Activated T-helper 2 cell treated with anti-CD3 and anti-CD28 coated beads, Interferon-gamma antibody, Interleukin-2, Interleukin-4, amounts not matched to agents 10 μg/mL and 5 μg/mL and 100 μg/mL, durations not matched to agents 14 hours and 24 hours and 36 hours (primary cell): ENCODE measurements at places on chromosomes 5 and 9. TPM values are rescaled to one million over a fixed set of nuclear protein-coding genes. Genes with fewer than 3 reads are reported as not detected.

Gene PCDHGC5
- not detected in 2 replicates for total RNA-seq

Gene ADAMTS6
- 1.4 and 1.7 TPM in 2 replicates for total RNA-seq

Gene PPIC
- total RNA-seq = not detected in 2 replicates

Gene THBS4
- 0.92 and 1.1 TPM in 2 replicates for total RNA-seq

Gene CDH9
- total RNA-seq = not detected in 2 replicates

Gene GAPT
- not detected in 2 replicates for total RNA-seq

Gene CNTNAP3
- total RNA-seq = not detected in 2 replicates

Gene SHC3
- total RNA-seq = not detected in 2 replicates

Gene SEMA6A
- total RNA-seq = 0.67 TPM in 1 of 2 replicates, not detected in the other
